ENCODE measurements at places on chromosomes 5 and 9.

GRCh38 chr9:127608104-127608966 is 3.7 kb upstream of the STXBP1 start:
- peak; percentile 95 for DNase-seq

GRCh38 chr9:110344821-110345220 is 7.2 kb upstream of the TXNDC8 start:
- no peak for DNase-seq

GRCh38 chr5:178383919-178384815 is 151.6 kb upstream of the PHYKPL start:
- DNase-seq = no peak

DNA sequence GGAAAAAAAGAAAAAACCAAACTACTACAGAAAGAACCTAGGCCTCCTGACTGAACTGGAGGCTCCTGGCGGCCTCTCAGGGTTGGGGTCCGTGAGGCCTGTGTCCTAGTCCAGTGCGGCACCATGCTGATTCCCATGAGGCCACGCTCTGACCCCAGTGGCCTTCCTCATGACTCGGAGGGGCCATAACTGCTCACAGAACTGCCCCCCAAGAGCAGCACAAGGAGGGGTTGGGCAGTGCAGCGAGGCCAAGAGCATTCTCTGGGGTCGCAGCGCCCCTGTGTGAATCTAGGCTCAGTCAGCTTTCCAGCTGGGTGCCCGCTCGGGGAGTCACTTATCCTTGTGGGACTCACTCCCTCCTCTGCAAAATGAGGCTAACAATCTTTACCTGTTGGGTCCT is 79.3 kb upstream of the FBXW11 start:
- no peak for DNase-seq

DNA sequence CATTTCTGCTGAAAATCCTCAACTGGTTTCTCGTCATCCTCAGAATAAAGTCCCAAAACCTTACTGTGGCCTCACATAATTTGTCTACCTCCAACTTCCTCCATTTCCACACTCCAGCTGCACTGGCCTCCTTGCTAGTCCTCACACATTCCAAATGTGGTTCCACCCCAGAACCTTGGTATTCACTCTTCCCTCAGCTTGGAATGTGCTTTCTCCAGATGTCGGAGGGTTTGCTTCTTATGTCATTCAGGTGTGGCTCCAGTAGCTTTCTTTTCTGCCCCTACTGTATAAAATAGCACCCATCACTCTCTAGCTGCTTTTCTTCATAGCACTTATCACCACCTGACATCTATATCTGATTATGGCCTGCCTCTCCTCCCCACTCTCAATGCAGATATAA is 102.5 kb upstream of the IFNK start:
- no peak for DNase-seq

DNA sequence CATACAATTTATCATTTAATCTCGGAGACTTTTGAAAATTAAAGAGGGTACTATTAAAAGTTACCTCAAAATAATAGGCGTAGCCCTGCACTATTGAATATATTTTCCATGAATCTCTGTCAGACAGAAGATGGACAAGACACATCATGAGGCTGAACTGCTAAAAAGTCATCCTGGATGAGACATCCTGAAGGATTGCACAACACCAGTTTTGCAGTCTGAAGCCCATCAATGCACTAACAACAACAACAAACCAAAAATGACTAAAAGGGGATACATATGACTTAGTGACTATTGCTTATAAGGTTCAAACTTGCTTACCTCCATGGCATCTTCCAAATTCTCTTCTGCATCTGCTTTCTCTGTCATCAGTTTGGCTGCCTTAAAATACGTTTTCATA is 15.7 kb downstream of the LMBRD2 start:
- DNase-seq = no peak

DNA sequence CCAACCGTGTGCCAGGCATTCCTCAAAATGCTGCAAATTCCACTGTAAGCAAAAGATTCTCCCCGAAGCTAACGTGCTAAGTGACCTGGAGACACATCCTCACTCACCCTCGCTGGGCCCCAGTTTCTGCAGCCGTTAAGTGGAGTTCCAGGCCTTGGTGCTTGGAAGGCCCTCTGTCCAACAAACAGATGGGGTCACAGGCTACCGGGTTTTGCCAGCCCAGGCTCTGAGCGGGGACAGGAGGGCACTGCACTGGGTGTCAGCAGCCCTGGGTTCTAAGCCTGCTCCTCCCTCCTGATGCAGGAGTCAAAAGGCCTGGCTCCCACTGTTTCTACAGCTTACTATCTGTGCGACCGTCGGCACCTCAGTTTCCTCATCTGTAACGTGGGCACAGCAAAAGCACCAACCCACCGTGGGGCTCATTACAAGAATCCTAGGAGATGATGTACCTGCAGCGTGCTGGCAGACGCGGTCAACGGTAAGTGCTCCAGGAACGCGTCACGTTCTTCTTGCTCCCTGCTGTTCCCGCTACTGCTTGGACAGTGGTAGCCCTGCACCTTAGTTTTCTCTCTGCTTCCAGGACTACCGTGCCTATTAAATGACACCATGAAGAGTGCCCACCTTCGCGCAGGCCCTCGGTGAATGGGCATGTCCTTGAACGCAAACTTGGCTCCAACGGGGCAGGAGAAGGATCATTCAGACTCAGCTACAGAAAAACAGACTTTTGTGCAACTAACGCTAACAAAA is 84.8 kb downstream of the ADAMTS2 start:
- no peak for DNase-seq

DNA sequence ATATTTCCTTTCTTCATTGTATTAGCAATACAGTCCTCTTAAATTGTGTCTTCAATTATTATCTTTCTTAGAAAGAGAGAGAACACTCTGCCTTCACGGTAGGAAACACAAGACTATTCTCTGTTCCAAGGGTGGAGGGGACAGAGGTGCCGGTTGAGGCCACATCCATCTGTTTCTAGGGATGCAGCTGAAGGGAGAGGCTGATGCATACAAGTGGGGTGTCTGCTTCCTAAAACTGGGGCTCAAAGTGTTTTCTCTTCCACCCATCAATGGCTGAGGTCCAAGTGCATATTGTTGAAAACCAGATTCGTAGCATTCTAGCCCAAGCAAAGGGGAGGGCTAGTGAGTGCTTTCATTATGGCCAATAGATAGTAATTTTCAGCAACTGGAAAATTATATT is 9.5 kb downstream of the IRX2 start:
- DNase-seq = no peak

DNA sequence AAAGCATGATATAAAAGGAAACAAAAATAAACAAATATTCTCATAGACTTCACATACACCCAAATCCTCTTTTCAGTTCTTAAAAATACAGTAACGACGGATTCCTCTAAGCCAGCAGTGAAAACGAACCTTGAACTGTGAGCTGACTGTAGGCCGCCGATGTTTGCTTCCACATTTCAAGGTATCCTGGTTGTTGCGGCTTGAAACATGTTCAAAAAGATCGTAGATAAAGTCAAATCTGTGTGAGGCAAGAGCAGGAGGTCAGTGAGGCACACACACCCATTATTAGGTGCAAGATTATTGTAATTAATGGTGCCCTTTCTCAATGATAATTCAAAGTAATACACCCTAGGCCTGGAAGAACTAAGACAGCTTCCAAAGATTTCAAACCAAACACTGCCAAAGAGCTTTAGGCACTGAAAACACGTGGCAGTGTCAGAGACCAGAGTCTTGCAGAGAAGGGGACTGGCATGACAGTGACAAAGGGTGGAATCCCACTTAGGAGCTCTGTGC is 141.2 kb upstream of the RETREG1 start:
- no peak for DNase-seq
